Neural cell (in vitro differentiated cells): ENCODE measurements at places on chromosomes 16 and 17. TPM values are rescaled to one million over a fixed set of nuclear protein-coding genes. Genes with fewer than 3 reads are reported as not detected.

MT1M gene
- polyA plus RNA-seq, result not detected in 2 replicates

MYH3 gene
- 0.74 and 3.2 TPM in 2 replicates for polyA plus RNA-seq

GPR179 gene
- polyA plus RNA-seq, result not detected in 2 replicates

HYDIN gene
- polyA plus RNA-seq, result 0.54 and 2.2 TPM in 2 replicates

ERN1 gene
- polyA plus RNA-seq, result 2.3 and 5.6 TPM in 2 replicates

LRRC37A gene
- polyA plus RNA-seq, result 3.0 and 5.0 TPM in 2 replicates

NXN gene
- 14.8 and 17.9 TPM in 2 replicates for polyA plus RNA-seq

ADAP2 gene
- 0.92 and 1.1 TPM in 2 replicates for polyA plus RNA-seq

SLC16A11 gene
- polyA plus RNA-seq, result not detected in 2 replicates

CRYBA1 gene
- not detected in 2 replicates for polyA plus RNA-seq

C17orf67 gene
- 0.15 and 1.5 TPM in 2 replicates for polyA plus RNA-seq

CBFA2T3 gene
- polyA plus RNA-seq, result 0.74 and 2.1 TPM in 2 replicates

ALOX12 gene
- polyA plus RNA-seq, result not detected in 2 replicates

RGS9 gene
- 6.8 and 8.0 TPM in 2 replicates for polyA plus RNA-seq

SOX15 gene
- polyA plus RNA-seq, result 0.47 and 1.5 TPM in 2 replicates

TNS4 gene
- polyA plus RNA-seq, result not detected in 2 replicates

NEUROD2 gene
- polyA plus RNA-seq, result not detected in 2 replicates

TEX14 gene
- 0.90 and 1.4 TPM in 2 replicates for polyA plus RNA-seq

CDH8 gene
- polyA plus RNA-seq, result 5.0 and 5.5 TPM in 2 replicates

SLC16A6 gene
- 15.6 and 17.6 TPM in 2 replicates for polyA plus RNA-seq

SMARCD2 gene
- 24.0 and 33.2 TPM in 2 replicates for polyA plus RNA-seq

IKZF3 gene
- polyA plus RNA-seq, result not detected in 2 replicates

FOXF1 gene
- not detected in 2 replicates for polyA plus RNA-seq

KRTAP4-3 gene
- not detected in 2 replicates for polyA plus RNA-seq

KRTAP2-3 gene
- polyA plus RNA-seq, result not detected in 2 replicates

CD300E gene
- not detected in 2 replicates for polyA plus RNA-seq

PYY gene
- polyA plus RNA-seq, result not detected in 2 replicates

TOX3 gene
- 2.3 and 2.8 TPM in 2 replicates for polyA plus RNA-seq

CCDC40 gene
- 5.5 and 15.0 TPM in 2 replicates for polyA plus RNA-seq

SMIM36 gene
- polyA plus RNA-seq, result not detected in 2 replicates

CEP295NL gene
- not detected in 2 replicates for polyA plus RNA-seq

DUSP14 gene
- 19.7 and 20.9 TPM in 2 replicates for polyA plus RNA-seq

SCARF1 gene
- 3.0 and 5.4 TPM in 2 replicates for polyA plus RNA-seq

TBC1D3B gene
- polyA plus RNA-seq, result 6.9 and 9.8 TPM in 2 replicates

CNTNAP1 gene
- 21.9 and 23.9 TPM in 2 replicates for polyA plus RNA-seq

SHISA6 gene
- 1.8 and 2.5 TPM in 2 replicates for polyA plus RNA-seq

STARD3 gene
- 105 and 121 TPM in 2 replicates for polyA plus RNA-seq

PERCC1 gene
- polyA plus RNA-seq, result not detected in 2 replicates

KCNG4 gene
- polyA plus RNA-seq, result not detected in 2 replicates

PVALEF gene
- polyA plus RNA-seq, result not detected in 2 replicates

UBE2Z gene
- polyA plus RNA-seq, result 53.3 and 70.3 TPM in 2 replicates

C17orf107 gene
- 0.45 and 2.1 TPM in 2 replicates for polyA plus RNA-seq

ITGAX gene
- not detected in 2 replicates for polyA plus RNA-seq

ASGR1 gene
- polyA plus RNA-seq, result 75.6 and 80.2 TPM in 2 replicates

HASPIN gene
- 0.22 and 0.32 TPM in 2 replicates for polyA plus RNA-seq

DHX38 gene
- 48.0 and 55.6 TPM in 2 replicates for polyA plus RNA-seq

KRT32 gene
- not detected in 2 replicates for polyA plus RNA-seq

DHRS7C gene
- not detected in 2 replicates for polyA plus RNA-seq

GRAP gene
- polyA plus RNA-seq, result 0.42 and 2.3 TPM in 2 replicates

TMEM204 gene
- polyA plus RNA-seq, result not detected in 2 replicates

KCNJ12 gene
- polyA plus RNA-seq, result 1.3 and 2.7 TPM in 2 replicates

KRTAP4-11 gene
- not detected in 2 replicates for polyA plus RNA-seq

TLCD3B gene
- 18.9 and 21.7 TPM in 2 replicates for polyA plus RNA-seq

HSD3B7 gene
- polyA plus RNA-seq, result 1.5 and 3.4 TPM in 2 replicates

PNMT gene
- 1.5 TPM in 1 of 2 replicates, not detected in the other for polyA plus RNA-seq

TMEM92 gene
- polyA plus RNA-seq, result not detected in 2 replicates

CDH13 gene
- 2.3 and 3.2 TPM in 2 replicates for polyA plus RNA-seq
